ENCODE measurements at places on chromosomes 7 and 10. TPM values are rescaled to one million over a fixed set of nuclear protein-coding genes. Genes with fewer than 3 reads are reported as not detected.

DNA sequence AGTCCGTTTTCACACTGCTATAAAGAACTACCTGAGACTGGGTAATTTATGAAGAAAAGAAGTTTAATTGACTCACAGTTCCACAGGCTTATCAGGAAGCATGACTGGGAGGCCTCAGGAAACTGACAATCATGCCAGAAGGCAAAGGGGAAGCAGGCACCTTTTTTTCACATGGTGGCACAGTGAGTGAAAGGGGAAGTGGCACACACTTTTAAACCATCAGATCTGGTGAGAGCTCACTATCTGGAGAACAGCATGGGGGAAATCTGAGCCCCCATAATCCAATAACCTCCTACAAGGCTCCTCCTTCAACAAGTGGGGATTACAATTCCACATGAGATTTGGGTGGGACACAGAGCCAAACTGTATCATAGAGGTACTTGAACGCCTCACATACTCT is 30.0 kb downstream of the AGR3 start:
- no peak for DNase-seq

- DNase-seq = no peak
These were observed 399.5 kb upstream of the ANKRD30A start for GRCh38 chr10:36725581-36726520.

DNA sequence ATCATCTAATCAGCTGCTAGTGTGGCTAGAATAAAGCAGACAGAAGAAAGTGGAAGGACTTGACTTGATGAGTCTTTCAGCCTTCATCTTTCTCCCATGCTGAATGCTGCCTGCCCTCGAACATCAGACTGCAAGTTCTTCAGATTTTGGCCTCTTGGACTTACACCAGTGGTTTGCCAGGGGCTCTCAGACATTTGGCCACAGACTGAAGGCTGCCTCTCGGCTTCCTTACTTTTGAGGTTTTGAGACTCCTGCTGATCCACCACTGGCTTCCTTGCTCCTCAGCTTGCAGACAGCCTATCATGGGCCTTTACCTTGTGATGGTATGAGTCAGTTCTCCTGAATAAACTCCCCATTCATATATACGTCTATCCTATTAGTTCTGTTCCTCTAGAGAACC is 26.0 kb downstream of the PLPP4 start:
- no peak for DNase-seq

DNA sequence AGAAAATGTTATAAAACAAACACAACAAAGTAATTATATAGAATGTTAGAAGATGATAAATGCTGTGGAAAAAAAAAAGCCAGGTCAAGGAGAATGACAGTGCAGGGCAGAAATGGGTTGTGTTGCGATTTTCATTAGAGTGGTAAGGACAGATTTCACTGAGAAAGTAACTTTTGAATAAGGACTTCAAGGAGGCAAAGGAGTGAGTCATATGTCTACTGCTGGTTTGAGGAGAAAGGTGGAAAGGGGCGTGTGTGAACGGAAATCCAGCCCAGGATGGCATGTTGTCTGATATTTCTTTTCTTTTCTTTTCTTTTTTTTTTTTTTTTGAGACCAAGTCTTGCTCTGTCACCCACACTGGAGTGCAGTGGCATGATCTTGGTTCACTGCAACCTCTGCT is 12.3 kb upstream of the DLD start:
- no peak for DNase-seq

- DNase-seq = no peak
These were observed 126.2 kb downstream of the PRPF18 start for GRCh38 chr10:13712837-13713581.

The NEUROD6 gene
- total RNA-seq = not detected

DNA sequence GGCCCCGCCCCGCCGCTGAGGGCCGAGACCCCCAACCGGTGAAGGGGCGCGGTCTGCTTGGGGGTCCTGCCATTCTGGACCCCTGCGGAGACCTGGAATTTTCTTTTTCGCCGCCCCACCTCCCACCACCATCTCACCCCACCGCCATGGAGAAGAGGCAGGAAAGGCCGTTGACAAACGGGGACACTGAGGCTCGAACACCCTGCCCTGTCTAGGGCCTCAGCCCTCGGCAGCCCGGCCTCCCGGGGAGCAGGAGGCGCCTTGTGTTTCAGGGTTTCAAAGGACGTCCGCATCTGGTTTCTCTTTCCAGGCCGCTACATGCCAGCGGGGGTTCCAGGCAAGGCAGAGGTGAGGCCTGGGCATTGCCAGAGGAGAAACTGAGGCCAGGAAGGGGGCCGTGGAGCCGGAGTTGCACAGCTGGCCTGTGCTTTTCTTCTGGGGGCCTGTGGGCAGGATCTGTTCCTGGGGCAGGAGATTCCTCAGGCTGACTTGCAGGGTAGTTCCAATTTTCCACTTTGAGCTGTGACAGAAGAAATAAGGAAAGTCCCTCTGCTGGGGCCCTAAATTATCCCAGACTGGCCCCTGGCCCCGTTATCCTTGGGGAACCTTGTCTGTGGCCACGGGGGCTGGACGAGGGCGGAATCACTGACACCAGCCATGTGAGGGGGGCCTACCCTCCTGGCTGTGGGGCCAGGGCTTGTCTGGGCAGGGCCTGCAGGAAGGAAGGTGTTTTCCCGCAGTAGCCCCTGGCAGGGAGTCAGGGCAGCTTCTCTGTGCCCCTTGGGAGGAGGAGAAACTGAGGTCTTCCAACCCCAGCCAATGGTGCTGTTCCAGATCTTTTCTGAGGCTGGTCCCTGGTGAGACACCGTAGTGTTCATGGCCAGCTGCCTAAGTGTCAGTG is 900 bp upstream of the MICALL2 start:
- no peak for DNase-seq

The MRPL43 gene
- total RNA-seq = 38.7 TPM

DNA sequence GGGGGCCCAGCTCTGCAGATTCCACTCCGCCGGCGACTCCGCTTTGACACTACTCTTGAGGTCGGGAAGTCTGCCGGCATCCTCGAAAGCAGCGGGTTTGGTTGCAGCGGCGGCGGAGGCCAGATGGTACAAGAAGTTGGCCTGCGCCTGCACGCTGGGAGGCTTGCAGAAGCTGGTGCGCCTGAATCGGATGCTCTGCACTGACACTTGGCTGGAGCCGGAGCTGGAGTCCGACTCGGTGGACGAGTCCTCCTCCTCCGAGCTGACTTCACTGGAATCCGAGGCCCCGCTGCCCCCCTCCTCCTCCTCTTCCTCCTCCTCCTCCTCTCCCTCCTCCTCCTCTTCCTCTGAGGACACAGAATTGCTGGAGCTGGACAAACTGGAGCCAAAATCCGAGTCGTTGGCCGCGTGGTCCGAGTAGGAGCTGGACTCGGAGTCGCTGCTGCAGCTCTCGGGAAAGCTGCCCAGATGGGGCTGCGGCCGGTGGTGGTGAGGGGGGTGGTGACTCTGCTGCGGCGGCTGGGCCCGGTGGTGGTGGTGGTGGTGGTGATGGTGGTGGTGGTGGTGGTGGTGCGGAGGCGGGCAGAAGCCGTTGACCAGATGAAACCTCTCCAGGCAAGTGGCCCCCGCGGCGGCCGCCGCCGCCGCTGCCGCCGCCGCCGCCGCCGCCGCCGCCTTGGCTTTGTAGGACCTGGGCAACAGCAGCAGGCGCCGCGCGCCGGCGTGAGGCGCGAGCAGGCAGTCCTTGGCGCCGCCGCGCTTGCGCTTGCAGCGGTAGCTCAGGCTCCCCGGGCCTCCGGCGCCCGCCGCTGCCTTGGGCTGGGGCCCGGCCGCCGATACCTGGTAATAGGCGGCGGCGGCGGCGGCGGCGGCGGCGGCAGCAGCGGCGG is 9.0 kb downstream of the SKIDA1 start:
- DNase-seq = peak; percentile 38

DNA sequence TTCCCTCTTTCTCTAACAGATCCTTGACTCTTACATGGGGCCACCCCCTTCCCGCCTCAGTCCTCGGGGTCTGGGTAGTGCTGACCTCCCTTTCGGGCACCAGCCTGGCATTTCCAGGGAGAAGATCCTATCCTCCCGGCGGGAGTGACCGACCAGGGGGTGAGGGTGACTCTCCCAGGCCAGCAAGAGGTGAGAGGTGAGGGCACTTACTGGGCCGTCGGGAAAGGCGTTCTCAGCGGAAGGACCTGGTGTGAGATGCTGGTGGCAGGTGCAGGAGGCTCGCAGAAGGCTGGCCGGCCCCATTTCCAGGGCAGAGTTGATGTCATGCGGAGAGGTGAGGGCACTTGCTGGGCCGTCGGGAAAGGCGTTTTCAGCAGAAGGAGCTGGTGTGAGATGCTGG is 4.2 kb upstream of the FOXL3 start:
- DNase-seq = no peak

DNA sequence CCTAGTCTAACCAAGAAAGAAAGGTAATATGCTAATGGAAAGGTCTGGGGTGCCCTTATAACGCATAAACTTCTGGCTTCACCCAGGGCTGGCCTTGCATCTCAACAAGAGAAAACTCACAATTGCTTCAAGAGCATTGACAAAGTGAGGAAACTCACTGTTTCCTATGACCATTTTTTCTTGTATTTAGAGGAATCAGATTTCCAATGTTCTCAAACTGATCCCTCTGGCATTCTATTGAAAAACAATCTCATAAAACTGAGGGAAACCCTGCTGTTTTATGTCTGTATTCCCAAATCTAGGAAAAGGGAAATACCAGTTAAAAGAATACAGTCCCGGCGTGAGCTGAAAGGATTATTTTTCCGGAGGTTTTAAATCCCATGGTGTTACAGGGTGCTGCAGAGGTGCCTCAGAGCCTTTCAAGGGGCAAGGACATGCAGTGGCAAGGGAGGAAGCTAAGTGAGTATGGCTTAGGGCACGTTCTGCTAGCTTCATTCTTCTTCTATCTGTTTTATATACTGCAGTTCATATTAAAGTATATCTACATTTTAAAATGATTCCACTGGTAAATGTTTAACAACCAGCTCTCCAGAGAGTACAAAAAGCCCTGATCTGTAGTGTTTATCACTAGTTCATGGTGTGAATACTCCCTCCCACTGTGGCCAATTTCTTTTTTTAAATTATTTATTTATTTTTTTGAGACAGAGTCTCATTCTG is 68.7 kb downstream of the CAV1 start:
- no peak for DNase-seq
